ENCODE measurements at places on chromosomes 4 and X. TPM values are rescaled to one million over a fixed set of nuclear protein-coding genes. Genes with fewer than 3 reads are reported as not detected.

The SPANXN1 gene
- total RNA-seq = not detected

The PPP1R3F gene
- total RNA-seq = 4.2 TPM

The TAF7L gene
- 0.13 TPM for total RNA-seq

The MAGEA10 gene
- not detected for total RNA-seq

The PNMA5 gene
- total RNA-seq = not detected

The ART3 gene
- not detected for total RNA-seq

The ITM2A gene
- 191 TPM for total RNA-seq

The ESX1 gene
- total RNA-seq = not detected

The BMX gene
- total RNA-seq = 58.3 TPM

The NAP1L2 gene
- 3.0 TPM for total RNA-seq

The GCNA gene
- total RNA-seq = 1.9 TPM

The TLR1 gene
- 1.7 TPM for total RNA-seq

The NPY2R gene
- 0.13 TPM for total RNA-seq

The POU3F4 gene
- not detected for total RNA-seq

The SMR3A gene
- not detected for total RNA-seq

The PNCK gene
- not detected for total RNA-seq
